ENCODE measurements at places on chromosomes 16 and 17.

GRCh38 chr16:57310801-57311200 is 26.3 kb upstream of the PLLP start:
- no peak for DNase-seq

GRCh38 chr17:78876094-78876597 is 26.9 kb downstream of the CEP295NL start:
- no peak for DNase-seq

GRCh38 chr17:34670618-34671017 is 91.2 kb downstream of the TMEM132E start:
- no peak for DNase-seq

- DNase-seq = no peak
These were observed 5.2 kb downstream of the IL34 start for GRCh38 chr16:70651524-70651923.

DNA sequence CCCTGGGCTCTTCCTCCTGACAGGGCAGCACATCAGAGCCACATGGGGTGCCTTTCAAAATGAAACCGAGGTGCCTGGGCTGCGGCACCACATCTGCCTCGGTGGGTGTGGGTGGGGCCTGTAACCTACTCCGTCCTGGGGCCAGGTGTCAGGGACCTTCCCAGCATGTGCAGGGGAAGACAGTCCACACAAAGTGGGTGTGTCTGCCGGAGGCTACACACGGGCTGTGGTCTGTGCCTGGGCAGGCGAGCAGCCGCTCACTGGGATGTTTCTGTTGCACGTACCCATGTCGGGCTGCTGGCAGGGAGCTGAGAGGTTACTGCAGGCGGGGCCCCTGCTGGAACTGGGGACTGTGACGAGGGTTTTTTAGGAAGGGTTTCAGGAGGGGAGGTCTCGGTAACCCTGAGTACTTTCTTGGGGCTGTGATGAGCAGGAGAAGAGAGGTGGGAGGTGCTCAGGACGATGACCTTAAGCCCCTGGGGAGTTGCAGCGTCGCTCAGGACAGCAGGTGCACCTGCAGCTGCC is 351.2 kb downstream of the SEC14L1 start:
- DNase-seq = no peak
